ENCODE measurements at places on chromosomes 3 and 15. TPM values are rescaled to one million over a fixed set of nuclear protein-coding genes. Genes with fewer than 3 reads are reported as not detected.

GRCh38 chr3:49757197-49757596 is 29.1 kb downstream of the IP6K1 start:
- DNase-seq, result no peak

DNA sequence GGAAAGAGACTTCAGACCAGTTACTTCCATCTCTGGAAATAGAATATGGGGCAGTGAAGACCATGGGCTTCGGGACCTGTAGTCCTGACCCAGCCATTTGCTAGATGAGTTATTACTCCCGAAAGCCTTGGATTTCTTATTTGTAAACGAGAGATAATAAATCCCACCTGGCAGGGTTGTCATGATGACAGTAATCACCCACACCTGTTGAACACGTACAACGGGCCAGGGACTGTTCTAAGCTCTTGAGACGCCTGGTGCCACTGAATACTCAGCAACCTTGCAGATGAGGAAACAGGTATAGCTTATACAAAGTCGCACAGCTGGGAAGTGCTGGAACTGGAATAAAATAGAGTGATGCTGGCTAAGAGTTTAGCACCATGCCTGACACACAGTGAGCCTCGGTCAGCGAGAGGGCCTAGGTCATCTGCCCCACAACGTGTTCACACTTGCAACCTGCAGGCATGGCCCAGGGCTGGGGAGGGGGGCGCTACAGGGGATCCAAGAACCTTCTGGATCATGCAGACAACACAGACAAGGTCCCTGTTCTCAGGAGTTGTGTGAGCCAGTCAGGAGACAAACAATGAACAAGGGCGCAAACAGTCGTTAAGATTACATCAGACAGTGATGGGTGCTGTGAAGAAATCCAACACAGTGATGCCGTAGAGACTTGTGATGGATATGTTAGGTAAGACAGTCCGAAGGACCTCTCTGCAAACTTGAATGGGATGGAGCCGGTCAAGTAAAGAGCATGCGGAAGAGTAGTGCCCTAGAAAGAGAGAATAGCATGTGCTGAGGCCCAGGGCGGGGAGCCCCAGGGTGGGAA is 89.2 kb downstream of the CORO2B start:
- no peak for DNase-seq

DNA sequence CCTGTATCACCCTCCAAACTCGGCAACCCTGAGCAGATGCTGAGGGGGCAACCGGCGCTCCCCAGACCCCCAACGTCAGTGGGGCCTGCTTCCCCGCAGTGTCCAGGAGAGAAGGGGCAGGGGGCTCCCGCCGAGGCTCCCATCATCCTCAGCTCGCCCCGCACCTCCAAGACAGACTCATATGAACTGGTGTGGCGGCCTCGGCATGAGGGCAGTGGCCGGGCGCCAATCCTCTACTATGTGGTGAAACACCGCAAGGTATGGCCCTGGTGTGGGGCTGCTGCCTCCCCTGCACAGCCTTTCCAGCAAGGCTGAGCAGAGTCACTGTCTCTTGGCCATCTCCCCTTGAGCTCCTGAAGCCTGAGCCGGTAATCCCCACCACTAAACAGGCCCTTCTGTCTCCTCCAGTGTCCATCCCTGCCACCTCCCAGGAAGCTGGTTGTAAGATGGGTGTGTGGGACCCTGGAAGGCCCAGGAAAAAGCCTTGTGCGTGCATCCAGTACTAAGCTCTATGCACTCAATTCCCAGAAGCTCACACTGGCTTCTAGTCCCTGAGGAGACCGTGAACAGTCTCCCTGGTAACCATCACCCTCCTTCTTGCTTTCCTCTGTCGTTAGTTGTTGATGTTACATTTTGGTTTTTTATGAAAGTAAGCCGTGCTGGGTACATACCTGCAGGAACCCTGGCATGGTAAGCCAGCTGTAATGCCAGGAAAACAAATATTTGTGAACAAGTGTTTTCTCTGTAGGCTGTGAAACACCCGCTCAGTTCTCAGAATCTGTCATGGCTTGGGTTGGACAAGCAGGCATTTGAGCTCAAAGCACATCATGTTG is 63.3 kb downstream of the BOC start:
- DNase-seq, result no peak

- DNase-seq, result no peak
Measured at GRCh38 chr3:20250786-20251185, 64.8 kb upstream of the SGO1 start.

GRCh38 chr3:186209810-186210752 is 101.2 kb upstream of the ETV5 start:
- DNase-seq, result no peak

DNA sequence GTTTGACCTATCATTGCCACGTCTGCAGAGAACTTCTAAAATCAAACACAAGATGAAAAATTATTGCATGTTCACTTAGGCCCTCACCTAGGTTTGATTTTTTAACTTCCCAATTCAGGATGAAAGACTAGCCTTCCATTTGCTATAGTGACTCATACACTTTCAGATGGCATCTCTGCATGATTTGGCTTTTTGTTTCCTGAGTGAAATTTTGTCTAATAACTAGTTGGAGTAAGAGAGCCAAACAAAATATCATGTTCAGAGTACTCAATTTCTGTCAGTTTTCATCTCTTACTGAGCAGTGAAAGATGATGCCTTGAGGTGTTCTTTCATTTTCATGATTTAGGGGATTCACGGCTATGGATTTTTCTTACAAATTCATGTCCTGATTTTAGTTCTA is 122.9 kb downstream of the NSUN3 start:
- DNase-seq, result no peak

DNA sequence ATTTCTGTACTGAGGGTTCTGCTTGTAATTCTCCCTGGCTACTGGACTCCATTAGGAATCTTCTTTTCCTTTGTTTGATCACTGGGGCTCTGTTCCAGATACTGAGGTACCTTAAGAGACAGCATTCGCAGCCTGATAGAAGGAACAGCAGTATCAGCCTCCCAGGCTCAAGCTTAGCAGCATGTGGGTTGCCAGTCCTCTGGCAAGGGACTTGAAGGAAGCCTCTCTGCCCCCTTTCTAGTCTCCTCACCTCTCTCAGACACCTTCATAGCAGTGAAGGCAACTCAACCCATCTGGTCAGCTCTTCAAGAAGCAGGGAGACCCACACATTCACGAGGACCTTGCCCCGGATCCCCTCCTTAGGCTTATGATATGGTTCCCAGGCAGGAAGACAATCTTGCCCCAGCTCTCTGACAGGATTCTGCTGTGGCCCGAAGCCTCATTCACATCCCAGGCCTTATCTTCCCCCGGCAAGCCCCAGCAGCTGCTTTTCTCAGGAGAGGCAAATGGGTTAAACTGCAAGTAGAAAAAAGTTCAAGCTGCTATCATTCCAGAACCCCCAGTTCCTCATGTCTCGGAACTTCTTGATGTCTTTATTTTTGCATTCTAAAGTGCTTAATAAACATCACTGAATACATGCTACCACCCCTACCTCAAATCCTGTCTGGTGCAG is 153.1 kb downstream of the LIPC start:
- no peak for DNase-seq

GRCh38 chr3:128814519-128815317 is 64.7 kb upstream of the ACAD9 start:
- DNase-seq, result no peak

GRCh38 chr15:82543160-82543559 is 2.9 kb upstream of the RPS17 start:
- no peak for DNase-seq

GRCh38 chr3:52614689-52615088 is 71.0 kb downstream of the PBRM1 start:
- no peak for DNase-seq

- no peak for DNase-seq
Measured at GRCh38 chr3:144312702-144313101, 341.1 kb downstream of the DIPK2A start.

GRCh38 chr15:95556866-95557225 is 773.7 kb upstream of the NR2F2 start:
- DNase-seq, result no peak

The NOX5 gene
- 0.43 TPM for polyA plus RNA-seq

The CLDN18 gene
- 0.79 TPM for polyA plus RNA-seq

The PCOLCE2 gene
- polyA plus RNA-seq, result 4.9 TPM

The TRPC1 gene
- 9.2 TPM for polyA plus RNA-seq

The ZNF385D gene
- 16.3 TPM for polyA plus RNA-seq
